ENCODE measurements at places on chromosomes 5 and 9.

DNA sequence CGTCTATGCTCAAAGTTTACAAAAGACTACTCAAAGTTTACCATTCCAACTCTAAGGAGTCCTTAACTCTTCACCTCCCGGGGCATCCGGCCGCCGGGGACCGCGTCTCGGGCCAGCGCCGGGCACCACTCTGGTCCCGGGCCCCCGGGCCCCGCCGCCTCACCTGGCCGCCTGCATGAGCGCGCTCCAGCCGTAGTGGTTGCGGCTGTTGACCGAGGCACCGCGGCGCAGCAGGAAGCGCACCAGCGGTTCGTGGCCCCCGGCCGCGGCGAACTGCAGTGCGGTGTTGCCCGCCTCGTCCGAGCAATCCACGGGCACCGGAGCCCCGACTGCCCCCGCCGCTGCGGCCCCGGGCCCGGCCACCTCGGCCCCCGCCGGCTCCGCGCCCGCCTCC, 388 bp downstream of the ANKS6 start:
- peak; percentile 24 for DNase-seq

DNA sequence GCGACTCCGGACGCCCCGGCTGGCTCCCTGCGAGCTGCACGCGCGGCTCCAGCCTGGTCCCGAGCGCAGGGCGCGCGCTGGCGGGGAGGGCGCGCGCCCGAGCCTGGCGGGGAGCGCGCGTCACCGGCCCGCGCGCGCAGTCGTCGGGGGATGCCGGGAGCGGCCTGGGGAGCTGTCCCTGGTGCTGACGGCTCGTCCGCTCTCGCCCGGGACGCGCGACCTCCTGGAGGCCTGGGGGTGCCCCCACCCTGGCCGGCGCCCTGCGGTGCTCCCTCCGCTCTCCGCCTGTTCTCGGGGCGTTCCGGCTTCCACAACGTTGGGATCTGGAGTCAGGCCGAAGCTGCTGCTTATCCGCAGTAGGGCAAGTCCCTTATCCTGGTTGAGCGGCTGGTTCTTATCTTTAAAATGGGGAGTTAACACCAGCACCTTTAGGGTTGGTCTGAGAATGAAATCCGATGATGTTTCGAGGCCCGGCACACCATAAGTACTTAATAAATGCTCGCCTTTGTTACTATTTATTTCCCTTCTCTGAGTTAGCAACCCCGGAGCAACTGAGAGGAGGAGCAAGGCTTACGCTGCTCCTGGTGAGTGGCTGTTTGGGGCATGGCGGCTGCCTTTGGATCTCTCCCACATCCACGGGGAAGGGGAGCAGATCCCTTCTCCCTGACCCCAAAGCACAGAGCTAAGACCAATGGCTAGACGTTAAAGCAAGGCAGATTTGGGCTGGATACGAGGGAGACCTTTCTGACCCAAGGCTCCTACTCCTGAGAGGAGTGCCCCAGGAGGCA, at the start of gene FAM163B:
Gene FAM163B, minus strand, starts transcription at position 79 of the 788 bp plus-strand sequence. CDS start 29,166 bp downstream, outside the sequence.
- peak; percentile 78 for DNase-seq

DNA sequence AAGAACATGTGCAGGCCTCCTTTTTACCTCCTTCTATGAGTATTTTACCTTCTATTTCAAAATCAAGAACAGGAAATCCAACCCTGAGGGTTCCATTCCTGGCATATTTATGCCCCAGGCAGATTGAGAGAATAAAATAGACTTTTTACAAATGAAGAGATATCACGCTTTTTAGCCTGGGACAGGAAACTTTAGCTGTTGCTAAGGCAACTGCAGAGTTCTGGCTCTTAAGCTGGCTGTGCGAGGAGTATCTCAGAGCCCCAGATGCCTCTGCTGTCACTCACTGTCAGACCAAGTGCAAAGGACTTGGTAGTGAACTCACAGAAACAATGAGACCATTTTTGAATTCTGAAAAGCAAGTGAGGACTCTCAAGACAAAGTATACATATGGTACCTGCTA, 69.5 kb upstream of the HSPB3 start:
- no peak for DNase-seq

DNA sequence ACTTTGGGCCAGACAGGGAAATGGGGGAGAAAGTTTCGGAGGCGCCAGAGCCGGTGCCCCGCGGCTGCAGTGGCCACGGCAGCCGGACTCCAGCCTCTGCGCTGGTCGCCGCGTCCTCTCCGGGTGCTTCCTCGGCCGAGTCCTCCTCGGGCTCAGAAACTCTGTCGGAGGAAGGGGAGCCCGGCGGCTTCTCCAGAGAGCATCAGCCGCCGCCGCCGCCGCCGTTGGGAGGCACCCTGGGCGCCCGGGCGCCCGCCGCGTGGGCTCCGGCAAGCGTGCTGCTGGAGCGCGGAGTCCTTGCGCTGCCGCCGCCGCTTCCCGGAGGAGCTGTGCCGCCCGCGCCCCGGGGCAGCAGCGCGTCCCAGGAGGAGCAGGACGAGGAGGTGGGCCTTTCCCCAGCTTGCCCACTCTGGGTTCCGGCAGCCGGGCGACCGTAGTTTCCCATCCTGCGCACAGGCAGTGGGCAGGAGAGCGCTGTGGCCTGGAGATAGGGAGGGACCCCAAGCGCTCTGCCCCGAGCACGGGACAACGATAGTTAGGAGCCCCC, 516 bp downstream of the MAST4 start:
- peak; percentile 44 for DNase-seq

- no peak for DNase-seq
These were observed 343.7 kb upstream of the KCNN2 start for GRCh38 chr5:114018186-114018585.

GRCh38 chr5:172891716-172892421, 57.8 kb downstream of the ERGIC1 start:
- no peak for DNase-seq

DNA sequence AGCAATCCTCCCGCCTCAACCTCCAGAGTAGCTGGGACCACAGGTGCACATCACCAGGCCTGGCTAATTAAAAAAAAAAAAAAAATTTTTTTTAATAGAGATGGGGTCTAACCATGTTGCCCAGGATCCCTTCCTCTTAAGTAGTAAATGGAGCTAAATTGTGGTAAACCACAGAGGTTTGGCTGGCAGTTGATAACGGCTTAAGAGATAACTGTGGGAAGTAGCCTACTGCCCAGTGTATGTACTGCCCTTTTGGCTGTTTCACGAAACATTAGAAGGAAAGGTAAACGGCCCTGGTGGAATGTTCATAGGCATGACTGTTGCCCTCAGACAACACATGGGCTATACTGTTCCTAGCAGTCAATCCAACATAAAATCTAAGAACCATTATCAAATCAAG, 44.4 kb downstream of the HMGCR start:
- no peak for DNase-seq

- no peak for DNase-seq
These were observed 476.1 kb upstream of the ACO1 start for GRCh38 chr9:31908158-31908890.

- no peak for DNase-seq
These were observed 35.7 kb upstream of the ROR2 start for GRCh38 chr9:91985692-91986091.

DNA sequence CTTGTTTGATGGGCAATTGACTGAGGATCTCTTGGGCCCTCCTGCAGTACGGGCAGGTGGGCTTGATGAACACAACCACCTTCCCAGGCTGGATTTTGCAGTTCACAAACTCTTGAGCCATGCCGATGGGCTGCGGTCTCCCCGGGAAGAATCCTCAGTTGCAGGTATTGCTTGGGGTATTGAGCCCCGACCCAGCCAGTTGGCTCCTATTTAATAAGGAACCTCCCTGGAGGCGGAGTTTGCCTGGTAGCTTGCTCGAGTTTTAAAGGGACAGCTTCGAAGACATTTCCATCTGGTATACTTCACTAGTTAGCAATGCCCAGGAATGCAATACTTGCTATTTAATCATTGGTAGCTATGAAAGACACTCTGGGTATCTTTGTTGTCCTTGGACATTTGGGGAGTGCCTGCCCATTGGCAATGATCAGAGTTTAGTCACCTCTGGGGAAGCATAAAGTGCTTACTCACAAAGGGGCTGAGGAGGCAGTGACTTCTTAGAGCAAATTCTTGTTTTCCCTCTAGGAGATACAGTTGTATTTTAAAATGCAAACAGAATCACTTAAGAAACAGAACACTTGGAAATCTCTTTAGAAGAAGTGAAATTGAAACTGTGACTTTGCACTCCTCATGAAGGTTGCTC, at the start of gene GLRX:
Gene GLRX, minus strand, starts transcription at position 185 of the 640 bp plus-strand sequence. Its CDS starts 64 bp downstream, at position 121.
- peak; percentile 39 for DNase-seq

DNA sequence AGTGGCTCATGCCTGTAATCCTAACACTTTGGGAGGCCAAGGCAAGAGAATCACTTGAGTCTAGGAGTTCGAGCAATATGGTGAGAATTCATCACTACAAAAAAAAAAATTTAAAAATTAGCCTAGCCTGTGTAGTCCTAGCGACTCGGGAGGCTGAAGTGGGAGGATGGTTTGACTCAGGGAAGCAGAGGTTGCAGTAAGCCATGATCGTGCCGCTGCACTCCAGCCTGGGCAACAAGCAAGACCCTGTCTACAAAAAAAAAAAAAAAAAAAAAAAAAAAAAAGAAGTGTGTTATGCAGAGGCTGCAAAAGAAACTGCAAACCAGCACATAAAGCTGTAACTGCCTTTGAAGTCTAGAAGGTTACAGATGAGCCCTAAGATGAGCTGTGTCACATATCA, 116.9 kb upstream of the SLC1A3 start:
- DNase-seq: no peak

DNA sequence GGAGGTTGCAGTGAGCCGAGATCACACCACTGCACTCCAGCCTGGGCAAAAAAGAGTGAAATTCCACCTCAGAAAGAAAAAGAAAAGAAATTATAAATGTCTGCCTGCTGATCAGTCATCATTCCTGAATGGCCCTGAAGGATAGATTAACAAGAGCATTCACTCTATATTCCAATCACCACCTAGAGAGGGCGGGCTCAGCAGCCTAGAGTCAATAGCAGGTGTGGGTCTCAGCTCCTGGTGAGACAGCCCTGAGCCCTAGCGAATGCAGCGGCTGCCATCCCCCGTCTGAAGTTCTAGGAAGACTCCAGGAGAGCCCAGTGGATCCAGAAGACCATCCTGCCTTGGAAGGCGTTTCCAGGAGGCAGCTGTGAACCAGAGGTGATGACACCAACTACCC, 12.0 kb downstream of the FBP1 start:
- no peak for DNase-seq

DNA sequence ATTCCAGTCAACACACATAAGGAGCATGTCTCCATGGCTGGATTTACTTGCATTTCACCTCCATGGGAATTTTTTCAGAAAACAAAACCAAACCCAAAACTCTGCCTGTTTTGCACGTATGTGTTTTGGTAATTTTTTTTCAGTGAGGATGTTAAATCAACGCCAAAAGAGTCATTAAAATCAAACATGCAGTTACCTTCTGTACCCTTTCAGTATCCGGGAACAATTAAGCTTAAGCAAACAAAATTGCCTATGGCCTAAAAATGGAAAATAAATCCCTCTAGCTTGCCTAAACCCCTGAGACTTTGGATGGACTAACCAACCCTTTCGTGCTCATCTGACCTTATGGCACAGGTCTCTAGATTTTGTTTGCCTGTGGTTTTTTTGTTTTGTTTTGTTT, 209.2 kb upstream of the KLF4 start:
- DNase-seq: no peak

DNA sequence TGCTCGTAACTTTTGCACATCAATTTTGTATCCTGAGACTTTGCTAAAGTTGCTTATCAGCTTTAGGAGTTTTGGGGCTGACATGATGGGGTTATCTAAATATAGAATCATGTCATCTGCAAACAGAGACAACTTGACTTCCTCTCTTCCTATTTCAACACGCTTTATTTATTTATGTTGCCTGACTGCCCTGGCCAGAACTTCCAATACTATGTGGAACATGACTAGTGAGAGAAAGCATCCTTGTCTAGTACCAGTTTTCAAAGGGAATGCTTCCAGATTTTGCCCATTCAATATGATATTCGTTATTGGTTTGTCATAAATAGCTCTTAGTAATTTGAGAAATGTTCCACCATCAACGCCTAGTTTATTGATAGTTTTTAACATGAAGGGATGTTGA, 65.4 kb upstream of the CDH12 start:
- DNase-seq: no peak

DNA sequence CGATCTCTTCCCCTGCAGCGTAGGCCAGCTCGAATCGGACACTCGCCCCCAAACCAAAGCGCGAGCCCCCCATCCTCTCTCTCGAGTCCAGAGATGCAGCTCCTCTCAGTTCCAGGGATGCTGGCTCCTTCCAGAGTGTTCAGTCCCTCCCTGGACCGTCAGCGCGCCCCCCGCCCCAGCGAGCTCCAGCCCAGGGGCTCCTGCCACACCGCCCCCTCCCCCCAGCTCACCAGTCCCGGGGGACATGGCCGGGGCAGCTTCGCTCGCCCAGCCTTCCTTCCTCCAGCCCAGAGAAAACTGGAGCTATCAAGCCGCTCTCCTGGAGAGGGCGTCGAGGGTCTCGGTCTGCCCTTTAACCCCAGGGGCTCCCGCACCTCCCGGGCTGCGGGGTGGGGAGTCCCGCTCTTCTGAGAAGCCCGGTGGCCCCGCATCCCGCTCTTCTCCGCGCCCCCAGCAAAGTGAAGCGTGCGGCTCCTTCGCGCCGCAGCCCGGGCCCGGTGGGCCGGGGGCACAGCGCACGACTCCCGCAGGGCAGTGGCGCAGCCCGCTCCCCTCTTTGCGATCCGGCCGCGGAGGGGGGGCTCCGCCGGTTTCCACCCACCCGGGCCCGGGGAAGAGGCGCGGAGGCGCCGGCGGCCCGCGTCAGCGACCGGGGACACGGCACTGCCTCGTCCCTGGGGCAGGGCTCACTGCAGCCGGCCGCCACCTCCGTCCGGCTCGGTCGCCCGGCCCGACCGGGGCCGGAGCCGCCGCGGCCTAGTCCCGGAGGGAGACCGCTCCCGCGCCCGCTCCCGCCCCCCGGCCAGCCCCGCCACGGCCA, 587 bp downstream of the MIER3 start:
- peak; percentile 62 for DNase-seq

- DNase-seq: peak; percentile 63
These were observed 113.7 kb downstream of the TRPM6 start for GRCh38 chr9:74773886-74774479.
